ENCODE measurements at places on chromosomes 5 and 9. TPM values are rescaled to one million over a fixed set of nuclear protein-coding genes. Genes with fewer than 3 reads are reported as not detected.

DNA sequence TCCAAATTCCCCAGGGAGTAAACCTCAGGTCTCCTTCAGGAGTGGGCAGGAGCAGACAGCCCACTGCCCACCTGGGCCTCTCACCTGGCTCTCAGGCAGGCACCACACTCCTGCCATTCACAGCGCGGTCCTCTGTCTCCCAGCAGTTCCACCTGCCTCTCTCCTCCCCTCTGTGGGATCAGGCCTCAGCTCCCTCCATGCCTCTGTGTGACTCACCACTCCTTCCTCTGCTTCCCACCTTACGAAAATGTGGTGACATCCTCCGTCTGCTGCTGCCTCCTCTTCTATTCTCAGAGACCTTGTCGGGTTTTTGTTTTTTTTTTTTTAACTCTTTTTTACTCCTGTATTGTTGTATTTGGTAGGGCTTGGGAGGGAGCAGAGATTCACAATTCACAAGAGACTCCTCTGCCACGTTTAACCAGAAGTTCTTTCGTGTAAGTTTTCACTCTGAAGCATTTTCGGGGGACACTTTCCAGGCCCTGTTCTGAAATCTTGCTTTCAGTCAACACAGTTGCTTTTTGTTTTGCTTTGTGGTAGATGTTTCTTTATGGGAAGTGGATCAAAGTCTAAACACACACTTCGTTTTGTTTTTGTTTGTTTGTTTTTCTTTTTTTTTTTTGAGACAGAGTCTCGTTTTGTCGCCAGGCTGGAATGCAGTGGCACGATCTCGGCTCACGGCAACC lies 21.1 kb upstream of the CDKN2AIPNL start:
- H3K27ac ChIP-seq = no peak overlapping the region
- peaks cover 18% of the 10 kb centered on the region for H3K4me1 ChIP-seq
- no peaks in the 10 kb centered on the region for H3K27me3 ChIP-seq
- DNase-seq = peak; percentile 67
- no peaks in the 10 kb centered on the region for H3K36me3 ChIP-seq
- no peak overlapping the region for H3K4me3 ChIP-seq

DNA sequence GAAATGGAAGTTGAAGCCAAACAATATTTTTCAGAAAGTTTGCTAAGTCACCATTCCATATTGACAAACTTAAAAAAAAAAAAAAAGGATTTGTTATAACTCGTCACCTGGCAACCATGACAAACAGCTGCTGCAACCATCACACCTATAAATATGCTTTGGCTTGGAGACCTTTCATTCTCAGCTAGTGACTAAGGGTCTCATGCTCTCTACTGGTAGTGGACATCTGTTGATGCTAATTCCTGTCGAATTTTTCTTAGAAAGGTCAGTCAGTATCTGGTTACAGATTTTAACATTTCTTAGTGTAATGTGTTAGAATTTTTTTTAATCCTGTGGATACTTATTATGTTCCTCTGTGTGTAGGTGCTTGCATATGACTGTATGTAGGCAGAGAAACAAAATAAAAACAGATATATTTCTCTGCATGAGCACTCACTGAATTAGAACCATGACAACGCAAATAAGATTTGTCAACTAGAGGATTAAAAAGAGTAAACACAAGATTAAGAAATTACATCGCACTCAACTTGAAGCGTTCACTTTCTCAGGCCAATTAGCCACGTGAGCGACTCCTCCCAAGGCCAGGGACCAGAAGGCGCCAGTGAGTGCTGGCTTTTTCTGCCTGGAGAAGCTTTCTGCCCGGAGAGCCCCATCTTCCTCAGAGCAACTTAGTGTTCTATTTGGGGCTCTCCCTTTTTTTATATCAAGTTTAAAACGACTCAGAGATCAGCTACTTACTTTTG lies 27.0 kb upstream of the ZNF622 start:
- peaks cover 21% of the 10 kb centered on the region for H3K27me3 ChIP-seq
- H3K36me3 ChIP-seq = no peaks in the 10 kb centered on the region
- H3K4me1 ChIP-seq = no peaks in the 10 kb centered on the region
- no peak overlapping the region for H3K4me3 ChIP-seq

DNA sequence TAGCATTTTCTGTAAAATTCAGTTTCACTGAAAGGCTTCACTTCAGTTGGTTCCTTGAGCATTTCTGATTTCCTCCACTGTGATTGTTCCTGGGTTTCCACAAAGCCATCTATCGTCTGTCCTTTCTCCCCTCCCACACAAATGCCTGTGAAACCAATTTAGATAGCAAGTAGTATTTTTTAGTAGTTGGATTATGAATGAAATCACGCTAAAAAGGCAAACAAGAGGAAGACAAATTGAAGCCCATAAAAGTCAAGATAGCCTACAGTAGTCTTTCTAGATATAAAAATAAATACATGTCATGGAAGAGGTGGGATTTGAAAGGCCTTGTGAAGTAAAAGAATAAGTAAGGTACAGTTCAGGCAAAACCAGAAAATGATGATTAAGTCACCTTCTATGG lies 162.8 kb downstream of the ADAMTSL1 start:
- no peaks in the 10 kb centered on the region for H3K36me3 ChIP-seq
- no peak for DNase-seq
- peaks cover 6% of the 10 kb centered on the region for H3K4me1 ChIP-seq
- no peaks in the 10 kb centered on the region for H3K27me3 ChIP-seq

FRRS1L gene
- not detected for total RNA-seq

LCN1 gene
- total RNA-seq = not detected
